NCI-H510A (cell line): ENCODE measurements at places on chromosomes 5 and 9.

DNA sequence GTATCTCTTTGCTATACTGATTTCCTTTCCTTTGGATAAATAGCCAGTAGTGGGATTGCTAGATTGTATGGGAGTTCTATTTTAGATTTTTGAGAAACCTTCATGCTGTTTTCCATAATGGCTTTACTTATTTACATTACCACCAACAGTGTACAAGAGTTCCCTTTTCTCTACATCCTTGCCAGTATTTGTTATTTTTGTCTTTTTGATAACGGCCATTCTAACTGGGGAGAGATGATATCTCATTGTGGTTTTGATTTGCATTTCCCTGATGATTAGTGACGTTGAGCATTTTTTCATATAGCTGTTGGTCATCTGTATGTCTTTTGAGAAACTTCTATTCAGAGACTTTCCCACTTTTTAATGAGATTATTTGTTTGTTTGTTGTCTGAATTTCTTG lies 25.8 kb downstream of the NADK2 start:
- DNase-seq, result no peak

DNA sequence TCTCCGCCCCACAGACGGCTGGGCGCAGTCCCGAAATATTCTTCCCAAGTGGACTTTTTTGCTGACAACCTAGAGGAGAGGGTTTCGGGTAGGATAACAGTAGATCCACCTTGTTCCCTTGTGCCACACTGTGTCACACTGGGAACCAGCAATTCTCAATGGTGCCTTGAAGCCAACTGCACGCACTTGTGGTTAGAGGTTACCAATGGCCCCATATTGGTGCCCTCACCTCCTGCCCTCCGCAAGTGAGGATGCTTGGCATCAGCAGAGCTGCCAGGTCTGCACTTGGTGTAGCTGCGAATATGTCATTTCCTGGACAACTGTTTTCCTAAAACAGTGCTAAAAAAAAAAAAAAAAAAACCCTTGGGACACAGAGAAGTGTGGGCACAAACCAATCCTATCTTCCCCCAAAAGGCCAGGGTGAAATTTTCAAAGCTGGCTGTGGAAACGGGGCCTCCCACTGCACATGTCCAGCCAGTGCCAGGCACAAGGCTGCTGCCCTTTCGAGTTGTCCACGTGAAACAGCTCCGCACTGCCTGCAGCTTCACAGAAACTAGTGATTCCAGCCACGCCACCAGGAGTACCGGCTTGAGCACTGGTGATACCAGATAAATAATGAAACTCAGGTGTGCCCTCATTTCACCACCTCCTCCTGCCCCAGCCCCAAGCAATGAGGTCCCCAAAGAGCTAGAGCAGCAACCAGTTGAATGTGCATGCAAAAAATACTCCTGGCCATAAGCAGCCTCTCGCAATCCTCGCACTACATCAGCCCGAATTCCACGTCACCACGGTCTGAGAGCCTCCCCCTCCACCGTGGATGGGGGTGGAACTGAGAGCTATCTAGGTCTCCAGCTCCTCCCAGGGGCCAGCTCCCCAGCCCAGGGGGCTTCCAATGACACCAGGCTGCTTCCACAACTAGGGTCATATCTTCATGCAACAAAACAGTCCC lies 51.2 kb downstream of the USP20 start:
- no peak for DNase-seq

GRCh38 chr5:116480894-116481510 lies 93.6 kb downstream of the SEMA6A start:
- no peak for DNase-seq

GRCh38 chr5:52846182-52846842 lies 58.6 kb downstream of the ITGA1 start:
- DNase-seq, result no peak

DNA sequence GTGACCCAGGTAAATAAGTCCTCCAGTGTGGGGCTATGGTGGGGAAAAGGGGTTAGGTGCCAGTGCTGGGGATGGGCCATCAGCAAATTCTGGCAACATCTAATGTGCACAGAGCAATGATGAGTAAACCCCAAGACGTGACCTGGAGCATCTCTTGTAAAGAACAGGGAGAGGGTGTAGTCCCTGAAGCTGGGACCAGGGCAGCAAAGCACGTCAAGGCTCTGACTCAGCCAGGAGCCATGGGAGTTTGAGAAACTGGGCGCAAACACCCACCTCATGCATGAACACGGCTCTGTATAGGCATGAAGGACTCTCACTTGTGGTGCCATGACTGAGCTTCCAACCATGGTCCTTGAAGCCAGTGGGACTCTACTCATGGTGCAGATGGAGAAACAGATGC lies 51.8 kb downstream of the DUSP1 start:
- no peak for DNase-seq

DNA sequence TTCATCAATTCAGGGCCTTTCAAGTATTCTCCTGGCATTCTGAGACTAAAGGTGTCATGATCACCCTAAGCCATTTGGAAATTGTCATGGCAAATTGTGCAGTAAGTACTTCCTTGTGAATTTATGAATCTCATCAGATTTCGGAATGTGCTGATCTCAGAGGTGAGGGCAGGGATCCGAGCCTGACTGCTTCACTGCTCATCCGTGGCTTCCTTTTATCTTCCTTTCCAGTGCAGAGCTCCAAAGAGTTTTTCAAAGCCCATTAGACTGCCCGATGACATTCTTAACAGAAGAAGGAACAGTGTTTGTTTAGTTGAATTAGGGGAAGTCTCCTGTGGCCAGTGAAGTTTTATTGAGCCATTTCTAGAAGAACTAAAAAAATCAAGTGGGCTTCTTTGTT lies 182.8 kb upstream of the GDNF start:
- DNase-seq, result no peak

DNA sequence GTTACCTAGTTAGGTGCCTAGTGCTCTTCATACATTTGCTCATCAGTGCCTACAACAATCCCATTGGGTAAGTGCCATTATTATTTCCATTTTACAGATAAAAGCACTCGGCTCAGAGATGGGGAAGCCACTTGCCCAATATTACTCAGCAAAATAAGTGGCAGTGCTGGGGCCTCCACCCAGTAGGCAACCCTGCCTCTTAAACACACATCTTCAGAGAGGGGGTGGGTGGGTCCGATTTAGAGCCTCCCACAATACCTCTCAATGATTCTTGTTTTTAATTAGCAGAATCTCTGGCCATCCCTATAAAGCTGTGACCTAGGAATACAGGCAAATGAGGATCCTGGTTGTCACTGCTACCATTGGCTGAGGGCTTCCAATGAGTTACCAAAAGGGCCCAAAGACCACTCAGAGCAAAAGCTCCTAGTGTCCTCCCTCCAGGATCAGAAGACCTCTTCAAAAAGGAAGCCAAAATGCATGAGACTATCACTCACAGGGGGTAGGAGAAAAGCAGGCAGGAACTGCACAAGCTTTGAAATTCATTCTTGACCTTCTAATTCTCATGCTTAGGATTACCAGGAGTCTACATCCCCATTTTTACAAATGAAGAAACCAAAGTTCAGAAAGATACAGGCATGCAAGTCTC lies 36.1 kb upstream of the UBE2D2 start:
- no peak for DNase-seq

DNA sequence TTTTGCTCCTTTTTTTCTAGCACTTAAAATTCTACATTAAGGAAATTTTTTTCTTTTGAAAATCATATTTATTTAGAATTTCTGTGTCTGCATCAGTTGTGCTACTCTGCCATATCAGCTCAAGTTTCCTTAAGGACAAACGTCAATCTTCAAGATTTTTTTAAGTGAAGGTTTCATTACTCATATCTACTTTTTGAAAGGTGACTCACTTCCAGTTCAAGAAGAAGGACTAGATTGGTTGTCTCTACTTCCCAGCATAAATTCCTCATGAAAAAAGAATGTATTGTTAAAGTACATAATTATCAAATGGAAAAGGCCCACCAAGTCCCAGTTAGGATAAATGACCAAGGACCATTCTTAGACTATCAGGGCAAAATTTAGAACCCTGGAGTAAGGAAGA lies 626.5 kb downstream of the DMRTA1 start:
- no peak for DNase-seq

GRCh38 chr5:172748341-172748843 lies 22.6 kb downstream of the DUSP1 start:
- no peak for DNase-seq

DNA sequence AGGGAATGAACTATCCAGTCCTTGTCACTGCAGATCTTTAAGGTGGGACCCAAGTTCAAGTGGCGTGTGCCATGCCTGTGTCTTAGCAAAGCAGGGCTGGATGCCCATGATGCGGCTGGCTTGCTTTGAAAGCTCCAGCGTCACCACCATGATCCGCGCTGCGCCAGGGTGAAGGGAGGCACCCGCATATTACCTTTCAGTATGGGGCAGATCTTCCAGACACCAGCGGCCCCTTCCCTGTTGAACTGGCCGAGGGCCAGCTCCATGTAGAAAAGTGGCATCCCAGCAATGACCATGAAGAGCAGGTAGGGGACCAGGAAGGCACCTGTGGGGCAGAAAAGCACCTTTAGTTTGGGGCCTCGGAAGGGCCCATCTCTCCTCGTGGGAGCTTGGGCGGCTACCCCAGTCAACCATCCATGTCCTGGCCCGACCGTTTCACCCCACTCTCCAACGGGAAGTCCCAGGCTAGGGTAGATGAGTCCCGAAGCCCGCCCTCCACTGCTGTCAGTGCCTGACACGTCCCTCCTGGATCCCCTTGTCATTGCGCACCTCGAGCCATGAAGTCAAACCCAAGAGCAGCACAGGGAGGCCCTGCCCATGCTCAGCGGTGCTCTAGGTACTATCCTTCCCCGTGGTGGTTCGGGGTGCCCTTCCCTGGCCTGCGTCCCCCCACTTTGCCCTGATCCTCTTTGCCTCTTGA lies 3.9 kb downstream of the SLC6A3 start:
- DNase-seq, result no peak

DNA sequence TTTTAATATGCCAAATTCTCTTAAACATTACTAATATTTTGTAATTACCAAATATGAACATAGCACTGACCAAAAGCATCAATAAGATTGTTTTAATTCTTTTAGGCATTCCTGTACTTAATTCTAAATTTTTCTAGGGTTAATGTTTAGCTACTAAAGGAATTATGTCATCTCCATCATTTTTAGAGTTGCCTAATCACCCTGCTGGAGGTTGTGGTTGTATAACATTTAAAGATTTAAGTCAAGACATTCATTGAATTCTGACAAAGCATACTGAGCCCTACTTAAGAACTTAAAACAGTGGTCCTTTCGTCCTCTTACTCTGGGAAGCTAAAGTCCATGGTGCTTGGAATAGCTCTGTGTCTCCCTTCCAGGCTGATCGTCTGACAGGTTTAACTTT lies 28.1 kb upstream of the DAB2 start:
- DNase-seq, result no peak

DNA sequence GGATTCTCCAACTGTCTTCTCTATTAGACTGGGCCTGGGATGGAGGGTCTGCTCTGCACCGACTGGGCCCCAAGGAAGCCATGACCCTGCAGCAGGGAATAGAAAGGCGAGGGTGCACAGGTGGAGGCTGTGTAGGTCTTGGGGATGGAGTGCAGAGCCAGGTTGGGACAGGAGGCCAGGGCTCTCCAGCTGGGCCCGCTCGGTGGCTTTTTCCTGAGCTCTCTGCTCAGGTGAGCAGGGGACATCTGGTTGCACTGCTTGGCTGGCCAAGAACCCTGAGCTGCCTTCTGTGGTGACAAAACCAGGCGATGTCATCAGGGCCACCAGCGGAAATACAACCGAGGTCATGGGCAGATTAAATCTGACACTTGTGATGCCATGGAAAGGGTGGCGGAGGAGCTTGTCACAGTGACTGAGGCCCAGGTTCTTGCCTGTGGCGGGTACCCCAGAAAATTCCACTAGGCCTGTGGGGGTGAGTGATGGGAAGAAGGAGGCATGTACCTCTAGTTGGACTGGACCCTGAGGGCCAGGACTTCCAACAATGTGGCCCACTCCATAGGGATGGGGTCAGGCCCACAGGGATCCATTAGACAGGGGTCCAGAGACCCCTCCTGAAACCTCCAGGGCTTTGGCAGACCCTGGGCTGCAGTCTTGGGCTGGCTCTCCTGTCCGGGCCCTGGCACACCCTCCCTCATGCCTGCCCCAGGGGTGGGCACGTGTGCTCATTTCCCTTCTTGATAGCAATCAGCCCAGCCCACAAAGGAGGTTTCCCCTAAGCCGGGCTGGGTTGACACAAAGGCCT lies 4.4 kb upstream of the IL3 start:
- no peak for DNase-seq

DNA sequence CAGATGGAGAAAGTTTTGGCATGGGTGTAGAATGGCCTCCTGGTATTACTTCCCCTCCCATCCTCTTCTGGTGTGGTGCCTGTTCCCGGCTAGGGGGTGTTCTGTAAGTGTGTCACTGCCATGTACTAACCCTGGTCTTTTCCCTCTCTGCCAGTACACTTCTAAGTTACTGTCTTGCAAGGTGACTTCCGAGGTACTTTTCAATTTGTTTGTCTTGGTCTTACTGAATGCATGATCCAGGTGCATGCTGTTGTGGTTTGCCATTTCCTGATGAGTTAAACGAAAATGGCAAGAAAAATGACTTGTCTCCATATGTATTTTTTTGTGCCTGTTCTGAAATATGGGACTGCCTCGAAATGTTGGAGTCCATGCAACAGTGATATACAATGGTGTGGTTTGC lies 46.0 kb downstream of the C9orf152 start:
- no peak for DNase-seq

DNA sequence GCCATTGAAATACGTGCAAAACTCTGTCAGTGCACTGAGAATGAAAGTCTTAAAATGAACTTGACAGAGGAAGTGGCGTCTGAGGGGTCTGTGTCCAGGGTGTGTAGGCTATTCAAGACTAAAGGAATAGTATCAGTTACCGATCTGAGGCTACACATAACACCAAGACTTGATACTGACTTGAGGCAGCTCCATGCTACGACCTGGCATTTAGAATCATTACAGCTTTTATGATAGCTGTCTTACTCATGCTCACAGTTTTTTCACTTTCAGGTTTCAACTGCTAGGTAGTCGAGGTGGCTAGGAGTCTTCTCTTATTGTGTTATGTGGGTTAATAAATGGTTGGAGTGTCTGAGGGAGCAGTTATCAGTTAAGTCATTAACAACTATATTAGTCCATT lies 92.8 kb upstream of the SLCO6A1 start:
- DNase-seq, result no peak

DNA sequence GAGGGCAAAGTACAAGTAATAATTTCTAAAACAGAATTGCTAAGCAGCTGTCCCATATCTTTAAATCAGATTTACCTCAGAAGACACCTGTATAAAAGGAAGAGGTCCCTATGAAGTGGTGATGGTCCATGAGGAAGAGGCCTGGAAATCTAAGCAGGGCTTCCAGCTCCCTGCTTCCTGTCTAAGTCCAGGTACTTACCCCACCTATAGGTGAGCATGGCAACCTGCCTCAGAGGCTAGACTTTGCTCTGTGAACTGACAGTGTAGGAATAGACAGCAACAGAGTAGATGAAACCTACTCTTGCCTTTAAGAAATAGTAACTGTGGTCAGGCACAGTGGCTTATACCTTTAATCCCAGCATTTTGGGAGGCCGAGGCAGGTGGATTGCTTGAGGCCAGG lies 55.8 kb upstream of the ARRDC3 start:
- DNase-seq, result no peak

GRCh38 chr5:61461417-61461816 lies 129.4 kb downstream of the ZSWIM6 start:
- no peak for DNase-seq
